Caco-2 (cell line): ENCODE measurements at places on chromosomes 5 and 9. TPM values are rescaled to one million over a fixed set of nuclear protein-coding genes. Genes with fewer than 3 reads are reported as not detected.

DNA sequence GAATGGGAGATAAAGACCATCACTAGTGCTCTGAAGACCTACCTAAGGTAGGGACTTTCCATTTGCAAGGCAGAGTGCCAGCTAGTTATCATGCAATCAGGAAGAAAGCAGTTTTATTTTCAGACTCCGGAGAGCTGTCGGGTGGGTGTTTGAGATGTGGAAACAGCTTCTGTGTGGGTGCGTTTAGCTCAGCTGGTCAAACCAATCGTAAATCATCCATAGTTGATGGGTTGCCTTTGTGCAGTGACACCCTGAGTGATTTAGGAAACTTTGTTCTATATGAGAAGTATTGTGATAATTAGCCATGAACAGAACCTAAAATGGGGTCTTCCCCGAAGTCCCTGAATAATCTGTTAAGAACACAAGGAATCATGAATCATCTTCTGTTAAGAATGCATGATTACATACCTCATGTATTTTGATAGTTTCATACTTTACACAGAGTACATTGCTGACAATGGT, 284.3 kb downstream of the ARHGAP26 start:
- H3K27ac ChIP-seq: no peak overlapping the region
- DNase-seq: no peak
- 0 out of 2 replicates have a peak, but pooled peaks cover 8% of the 10 kb centered on the region for H3K4me1 ChIP-seq
- no peaks in the 10 kb centered on the region for H3K27me3 ChIP-seq

GRCh38 chr9:87545858-87546257, 48.2 kb downstream of the DAPK1 start:
- no peak overlapping the region for H3K4me3 ChIP-seq
- no peaks in the 10 kb centered on the region for H3K27me3 ChIP-seq
- no peaks in the 10 kb centered on the region; the same call in 1 of the 2 replicates for H3K36me3 ChIP-seq
- H3K4me1 ChIP-seq: no peaks in the 10 kb centered on the region
- H3K27ac ChIP-seq: no peak overlapping the region
- no peak for DNase-seq

NMUR2 gene
- 0.57 and 1.00 TPM in 2 replicates for total RNA-seq

PIP5K1B gene
- 10.3 and 12.9 TPM in 2 replicates for total RNA-seq

OR13C4 gene
- total RNA-seq: not detected in 2 replicates

NUTM2G gene
- not detected in 2 replicates for total RNA-seq

DNA sequence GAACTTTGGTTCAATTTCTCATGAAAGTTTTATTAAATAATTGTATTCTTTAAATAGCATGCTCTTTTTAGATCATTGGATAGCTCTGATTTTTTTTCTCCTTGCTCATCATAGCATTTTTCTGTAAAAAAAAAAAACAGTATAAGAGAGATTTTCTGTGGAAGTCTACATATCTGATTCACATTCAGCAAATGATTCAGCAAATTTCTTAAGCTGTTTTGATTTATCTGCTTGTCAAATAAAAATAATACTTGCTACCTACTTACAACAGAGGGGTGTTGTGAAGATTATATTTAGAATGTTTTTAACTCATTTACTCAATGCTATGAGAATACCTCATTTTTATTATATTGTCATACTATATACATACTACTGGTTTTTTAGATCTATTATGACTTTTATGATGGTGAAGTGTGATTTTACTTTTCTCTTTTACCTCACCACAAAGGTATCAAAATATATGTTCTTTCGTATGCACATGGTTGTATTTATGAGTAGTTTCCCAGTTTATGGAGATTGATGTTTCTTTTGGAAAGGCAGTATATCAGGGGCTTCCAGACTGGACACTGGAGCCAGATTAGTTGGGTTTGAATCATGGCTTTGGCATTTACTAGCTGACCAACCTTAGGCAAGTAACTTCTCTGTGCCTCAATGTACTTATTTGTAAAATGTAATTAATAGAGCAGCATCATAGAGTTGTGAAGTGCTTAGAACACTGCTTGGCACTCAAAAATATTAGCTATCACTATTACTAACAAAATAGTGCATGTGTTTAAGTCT, 25.5 kb downstream of the TNPO1 start:
- no peaks in the 10 kb centered on the region for H3K27me3 ChIP-seq
- no peaks in the 10 kb centered on the region for H3K36me3 ChIP-seq
- DNase-seq: no peak
- H3K4me3 ChIP-seq: no peak overlapping the region
- no peak overlapping the region for H3K27ac ChIP-seq
- H3K4me1 ChIP-seq: no peaks in the 10 kb centered on the region

DNA sequence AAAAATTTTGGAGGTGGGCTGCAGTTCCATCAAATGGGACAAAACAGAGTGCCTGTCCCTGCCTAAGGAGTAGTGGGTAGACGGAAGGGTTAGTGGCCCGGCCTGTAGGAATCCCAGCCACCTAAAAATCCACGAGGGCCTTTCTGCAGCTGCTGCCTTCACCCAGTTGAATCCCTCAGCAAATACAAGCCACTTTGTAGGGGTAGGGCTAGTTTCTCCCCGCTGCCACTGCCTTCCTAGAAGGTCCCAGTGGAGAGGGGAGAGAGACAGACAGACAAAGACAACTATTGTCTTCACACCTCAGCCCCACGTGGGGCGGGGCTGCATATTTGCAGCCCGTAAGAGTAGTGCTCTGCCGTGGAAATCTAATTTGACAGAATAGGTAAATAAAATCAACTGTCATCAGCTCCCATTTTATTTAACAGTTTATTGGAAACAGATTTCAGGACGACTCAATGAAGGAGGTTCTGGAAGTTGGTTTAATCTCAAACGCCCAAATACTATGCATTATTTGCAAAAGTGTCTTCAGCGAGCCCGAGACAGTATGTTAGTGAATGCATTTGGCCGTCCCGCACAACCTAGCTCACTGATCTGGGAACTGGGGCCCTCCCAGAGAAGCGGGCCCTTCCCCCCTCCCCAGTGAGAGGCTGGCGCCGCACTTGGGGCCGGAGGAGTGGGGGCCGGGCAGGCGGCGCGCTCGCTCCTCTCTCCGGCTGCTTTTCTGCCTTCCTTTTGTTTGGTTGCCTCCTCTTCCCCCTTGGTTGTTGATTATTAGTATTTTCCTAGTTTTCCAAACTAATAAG, 67.6 kb upstream of the TBCA start:
- H3K36me3 ChIP-seq: no peaks in the 10 kb centered on the region
- no peak for DNase-seq
- no peaks in the 10 kb centered on the region; the same call in 1 of the 2 replicates for H3K27me3 ChIP-seq
- no peaks in the 10 kb centered on the region for H3K4me1 ChIP-seq
- H3K27ac ChIP-seq: no peak overlapping the region
- H3K4me3 ChIP-seq: no peak overlapping the region

- H3K4me1 ChIP-seq: no peaks in the 10 kb centered on the region
- no peak overlapping the region for H3K27ac ChIP-seq
- no peak overlapping the region for H3K4me3 ChIP-seq
- H3K36me3 ChIP-seq: no peaks in the 10 kb centered on the region
- H3K27me3 ChIP-seq: no peaks in the 10 kb centered on the region
- no peak for DNase-seq
Measured at GRCh38 chr9:93697352-93698139, 121.2 kb downstream of the PHF2 start.
